ENCODE measurements at places on chromosomes 4 and X.

- no peak for DNase-seq
Observed at GRCh38 chr4:147828331-147828905, 96.5 kb downstream of the ARHGAP10 start.

GRCh38 chr4:1232661-1233621 is 16.0 kb downstream of the CTBP1 start:
- DNase-seq, result no peak

DNA sequence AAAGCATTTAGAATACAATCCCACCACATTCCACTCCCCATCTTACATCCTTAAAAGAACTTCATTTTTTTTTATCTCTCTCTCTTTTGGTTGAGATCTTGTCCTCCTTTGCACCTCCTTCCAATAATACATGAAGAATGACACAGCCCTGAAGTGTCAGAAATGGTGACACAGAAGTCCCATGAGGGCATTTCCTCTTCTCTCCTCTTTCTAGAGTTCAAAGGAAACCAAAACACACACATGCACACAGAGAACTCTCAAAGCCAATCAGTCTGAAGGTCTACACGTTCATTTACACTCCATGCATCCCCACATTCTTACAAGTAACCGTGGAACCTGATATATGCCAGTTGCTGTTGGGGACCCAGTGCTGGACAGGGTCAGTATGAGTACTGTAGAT is 450.7 kb downstream of the HNRNPD start:
- no peak for DNase-seq

- no peak for DNase-seq
Observed at GRCh38 chr4:19152264-19152663, 1099.4 kb upstream of the SLIT2 start.

DNA sequence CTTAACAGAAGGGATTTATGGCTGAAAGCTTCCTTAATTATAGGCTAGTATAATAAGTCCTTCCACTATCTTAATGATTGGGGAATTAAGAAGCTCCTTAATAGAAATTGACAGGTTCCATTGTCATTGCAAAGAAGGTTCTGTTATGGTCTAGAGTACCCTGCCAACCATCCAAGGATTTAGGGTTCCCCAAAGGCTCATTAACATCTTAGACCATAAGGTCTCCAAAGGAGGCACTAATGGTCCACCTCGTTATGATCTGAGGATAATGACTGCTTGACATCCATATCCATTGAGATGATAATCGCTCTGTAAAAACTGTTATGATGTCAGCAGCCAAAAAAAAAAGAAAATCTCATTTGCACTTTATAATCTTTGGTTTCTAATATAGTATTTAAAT is 441.6 kb downstream of the GBA3 start:
- DNase-seq, result no peak

- DNase-seq, result no peak
Observed at GRCh38 chrX:15233416-15234015, 36.4 kb downstream of the ASB9 start.

DNA sequence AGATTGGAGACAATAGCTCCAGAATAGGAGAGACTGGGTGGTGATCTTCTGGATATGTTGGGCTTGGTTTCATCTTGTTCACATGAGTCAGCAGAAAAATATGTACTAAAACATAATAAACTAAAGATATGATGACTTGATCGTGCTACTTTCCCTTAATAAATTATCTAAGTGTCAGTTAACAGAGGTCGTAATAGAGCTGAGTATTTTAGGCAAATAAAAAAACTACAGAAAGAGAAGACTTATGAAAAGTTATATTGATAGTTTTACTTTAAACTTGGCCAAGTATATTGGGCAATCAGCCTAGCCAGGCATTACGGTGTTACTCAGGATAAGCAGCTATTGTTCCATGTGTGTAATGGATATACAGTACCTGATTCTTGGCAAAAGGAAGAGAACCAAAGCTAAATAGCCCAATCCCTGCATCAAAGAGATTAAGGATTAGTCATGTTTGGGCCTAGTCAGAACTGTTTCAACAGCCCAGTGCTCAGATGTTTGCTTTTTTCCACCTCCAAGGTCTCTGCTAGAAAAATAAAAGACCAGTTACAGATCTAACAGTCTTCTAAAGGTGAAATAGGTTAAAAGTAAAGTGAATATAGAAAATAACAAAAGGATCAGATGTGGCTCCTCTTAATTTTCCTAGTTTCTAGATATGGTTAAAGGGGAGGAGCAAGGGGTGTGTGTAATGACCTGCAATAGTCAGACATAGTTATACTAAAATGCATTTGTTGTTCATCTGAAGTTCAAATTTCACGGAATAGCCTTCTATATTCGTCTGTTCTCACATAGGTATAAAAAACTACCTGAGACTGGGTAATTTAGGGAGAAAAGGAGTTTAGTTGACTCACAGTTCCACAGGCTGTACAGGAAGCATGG is 262.6 kb downstream of the ADGRL3 start:
- DNase-seq, result no peak

DNA sequence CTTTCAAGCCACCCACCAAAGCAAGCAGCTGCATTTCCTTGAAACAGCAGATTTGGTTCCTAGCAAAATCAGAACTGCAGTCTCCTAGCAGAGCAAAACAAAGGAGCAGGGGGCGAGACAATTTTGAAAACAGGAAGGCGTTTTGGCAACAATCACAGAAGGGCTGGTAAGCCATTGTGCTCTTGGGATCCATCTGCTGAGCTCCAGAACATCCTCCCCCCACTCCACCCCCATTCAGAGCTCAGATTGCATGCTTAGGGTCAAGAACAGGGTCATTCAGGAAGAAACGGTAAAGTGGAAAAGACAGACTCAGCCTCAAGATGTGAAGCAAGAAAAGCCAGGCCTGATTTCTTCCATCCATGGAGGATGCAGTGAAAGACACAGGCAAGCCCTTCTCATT is 7.6 kb upstream of the PCDH19 start:
- no peak for DNase-seq

DNA sequence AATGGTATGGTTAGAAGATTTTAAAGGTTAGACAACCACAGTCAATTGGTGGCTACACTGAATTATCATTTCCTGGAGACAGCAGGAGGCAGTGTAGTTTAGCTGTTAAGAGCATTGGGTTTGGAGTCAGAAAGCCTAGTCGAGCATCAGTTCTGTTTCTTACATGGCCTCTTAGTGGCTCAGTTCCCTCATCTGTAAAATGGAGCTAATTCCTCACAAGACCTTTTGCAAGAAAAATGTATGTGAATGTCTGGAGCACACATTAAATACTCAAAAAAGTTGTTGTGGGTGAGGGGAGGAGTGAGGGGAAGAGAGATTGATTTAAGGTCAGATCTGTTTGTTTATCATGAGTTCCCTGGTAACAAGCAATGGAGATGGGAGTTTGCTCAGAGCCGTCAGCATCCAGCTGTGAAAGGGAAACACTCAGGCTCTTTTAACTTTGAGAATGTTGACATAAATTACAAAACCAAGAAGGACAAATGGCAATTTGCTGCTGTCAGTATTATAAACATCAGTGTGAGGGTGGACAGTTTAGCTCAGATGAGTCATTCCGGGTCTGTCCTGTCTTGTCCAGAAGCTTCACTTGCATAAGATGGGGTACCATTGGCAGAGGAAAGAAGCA is 98.2 kb upstream of the PGRMC2 start:
- DNase-seq, result no peak

GRCh38 chr4:98688411-98689290 is 30.2 kb upstream of the TSPAN5 start:
- no peak for DNase-seq

- DNase-seq, result no peak
Observed at GRCh38 chrX:134396174-134396573, 63.8 kb upstream of the HPRT1 start.

DNA sequence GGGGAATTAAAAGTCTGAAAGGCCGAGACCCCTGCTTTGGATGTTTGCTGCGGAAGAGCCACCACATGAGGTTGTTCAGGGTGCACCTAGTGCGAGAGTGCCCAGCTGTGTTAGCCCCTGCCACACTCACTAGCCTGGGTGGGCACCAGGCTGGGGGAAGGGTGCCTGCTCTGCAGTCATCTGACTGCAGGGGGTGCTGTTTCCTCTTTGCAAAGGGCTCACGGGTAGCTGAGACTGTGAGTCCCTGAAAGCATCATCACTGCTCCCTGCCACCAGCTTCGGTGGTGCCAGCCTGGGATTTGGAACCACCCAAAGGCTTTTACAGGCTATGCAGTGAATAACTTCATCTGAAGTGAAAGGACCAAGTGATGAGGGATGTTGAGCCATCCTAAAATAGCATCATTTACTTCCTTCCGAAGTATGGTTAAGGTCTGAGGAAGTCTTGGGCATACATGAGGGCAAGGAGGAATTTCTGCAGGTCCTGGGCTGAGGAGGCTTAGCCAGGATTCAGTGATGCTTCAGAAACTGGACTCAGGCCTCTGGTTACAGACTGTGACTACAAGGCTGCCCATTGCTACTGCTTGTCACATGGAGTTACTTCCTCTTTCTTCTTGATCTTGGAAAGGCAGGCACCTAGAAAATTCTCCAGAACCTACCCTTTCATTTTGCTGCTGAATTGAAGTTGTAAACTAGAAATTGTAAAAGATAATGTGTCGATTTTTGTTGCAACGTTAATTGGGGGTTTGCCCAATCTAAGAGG is 293.2 kb upstream of the PRPS2 start:
- DNase-seq, result no peak

DNA sequence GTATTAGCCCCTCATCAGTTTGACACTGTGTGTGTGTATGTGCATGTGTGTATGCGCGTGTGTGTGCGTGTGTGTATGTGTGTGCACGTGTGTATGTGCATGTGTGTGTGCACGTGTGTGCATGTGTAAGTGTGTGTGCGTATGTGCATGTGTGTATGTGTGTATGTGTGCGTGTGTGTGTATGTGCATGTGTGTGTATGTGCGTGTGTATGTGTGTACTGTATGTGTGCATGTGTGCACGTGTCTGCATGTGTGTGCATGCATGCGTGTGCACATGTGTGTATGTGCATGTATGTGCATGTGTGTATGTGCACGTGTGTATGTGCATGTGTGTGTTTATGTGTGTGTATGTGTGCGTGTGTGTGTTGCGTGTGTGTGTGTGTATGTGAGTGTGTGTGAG is 31.1 kb upstream of the MXRA5 start:
- DNase-seq, result no peak

DNA sequence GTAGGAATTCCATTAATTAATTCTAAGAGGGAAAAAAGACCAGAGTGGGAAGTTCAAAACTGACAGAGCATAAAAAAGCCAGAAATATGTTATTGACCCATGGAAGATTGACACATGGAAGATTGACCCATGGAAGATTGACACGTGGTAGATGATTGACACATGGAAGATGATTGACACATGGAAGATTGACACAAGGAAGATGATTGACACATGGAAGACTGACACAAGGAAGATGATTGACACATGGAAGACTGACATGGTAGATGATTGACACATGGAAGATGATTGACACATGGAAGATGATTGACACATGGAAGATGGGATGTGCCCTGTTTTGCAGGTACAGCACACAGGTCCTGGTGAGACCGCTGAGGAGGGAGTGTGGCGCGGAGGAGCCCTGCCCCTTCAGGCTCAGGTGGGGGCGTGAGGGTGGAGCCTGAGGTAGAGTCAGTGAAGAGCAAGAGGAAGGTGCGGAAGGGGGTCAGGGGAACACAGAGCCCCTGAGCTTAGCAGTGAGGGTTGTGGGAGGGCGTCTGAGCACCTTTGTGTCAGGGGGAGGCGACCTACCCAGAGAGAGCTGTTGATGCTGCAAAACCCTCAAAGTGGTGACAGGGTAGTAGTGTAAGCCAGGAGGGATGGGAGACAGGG is 15.8 kb upstream of the PDE6B start:
- no peak for DNase-seq

DNA sequence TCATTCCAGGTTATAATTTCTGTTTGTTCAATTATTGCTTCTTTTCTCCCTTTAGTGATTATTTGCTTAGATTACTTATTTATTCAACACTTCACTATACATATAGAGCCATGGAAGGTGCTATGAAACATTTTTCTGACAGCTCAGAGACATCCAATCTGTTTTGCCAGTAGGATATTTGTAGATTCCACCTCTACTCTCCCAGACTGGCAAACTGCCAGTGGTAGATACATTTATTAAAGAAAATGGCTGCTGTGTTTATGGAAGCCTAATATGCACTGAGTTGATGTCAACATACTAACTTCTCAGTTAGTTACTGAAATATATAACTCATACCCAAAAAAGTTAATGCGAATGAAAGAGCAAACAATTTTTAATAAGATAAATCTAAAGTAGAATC is 348.6 kb downstream of the TRAM1L1 start:
- no peak for DNase-seq

GRCh38 chr4:122710434-122711308 is 21.8 kb upstream of the BBS12 start:
- DNase-seq, result no peak

DNA sequence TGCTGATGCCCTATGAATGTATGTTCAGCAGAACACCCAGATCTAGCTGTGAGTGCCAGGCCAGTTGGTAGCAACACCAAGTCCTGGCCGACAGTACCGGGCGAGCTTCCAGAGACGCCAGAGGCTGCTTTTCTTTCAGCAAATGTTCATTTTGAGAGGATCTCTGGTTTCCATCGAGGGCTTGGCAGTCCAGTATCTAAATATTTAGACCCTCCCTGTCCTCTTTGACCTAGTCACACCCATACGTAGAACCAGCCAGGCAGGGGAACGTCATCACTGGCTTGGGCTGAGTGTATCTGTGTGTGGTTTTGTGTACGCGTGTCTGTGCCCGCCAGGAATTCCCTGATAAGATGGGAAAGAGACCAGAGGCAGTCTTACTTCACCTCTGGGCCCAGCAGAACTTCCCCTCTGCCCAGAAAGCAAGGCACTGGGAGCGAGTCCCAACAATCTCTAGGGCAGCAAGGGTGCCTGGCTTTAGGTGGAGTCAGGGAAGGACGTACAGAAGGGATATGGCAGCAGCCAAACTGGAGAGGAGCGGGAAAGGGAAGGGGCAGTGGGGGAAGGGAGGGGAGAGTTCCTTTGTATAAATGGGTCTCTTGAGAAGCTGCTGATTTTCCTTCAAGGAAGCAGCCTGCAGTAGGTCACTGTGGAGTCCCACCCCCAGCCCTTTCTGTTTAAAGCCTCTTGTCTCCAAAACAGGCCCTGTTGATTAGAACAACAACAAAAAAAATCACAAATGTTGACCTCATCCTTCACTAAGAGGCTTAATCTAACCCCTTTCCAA is 15.0 kb upstream of the ELF4 start:
- DNase-seq, result no peak

- DNase-seq, result no peak
Observed at GRCh38 chrX:136659174-136659573, 11.2 kb downstream of the CD40LG start.

Data from stimulated activated CD8-positive, alpha-beta memory T cell treated with anti-CD3 and anti-CD28 coated beads, Interleukin-12 subunit alpha, Interleukin-12 subunit beta, amount 100 ng/mL, for 4 hours (primary cell).